H1 (cell line): ENCODE measurements at places on chromosomes 7 and 10. TPM values are rescaled to one million over a fixed set of nuclear protein-coding genes. Genes with fewer than 3 reads are reported as not detected.

DNA sequence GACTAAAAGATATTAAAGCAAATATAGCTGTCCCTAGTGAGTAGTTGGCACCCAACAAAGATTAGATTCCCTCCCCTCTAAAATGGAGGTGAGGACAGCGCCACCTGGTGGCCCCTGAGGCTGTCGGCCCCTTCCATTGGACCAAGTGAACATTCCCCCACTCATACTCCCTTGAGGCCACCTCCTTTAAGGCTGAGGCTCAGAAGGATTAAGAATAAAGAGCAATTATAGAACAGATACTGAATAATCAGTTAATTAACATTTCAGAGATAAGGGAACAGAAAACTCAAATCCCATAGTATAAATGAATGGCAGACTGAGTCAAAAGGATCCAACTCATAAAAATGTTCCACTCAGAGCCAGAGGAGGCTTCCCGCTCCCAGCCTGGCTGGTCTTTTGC is 130.4 kb upstream of the GHITM start:
- DNase-seq = peak; percentile 84

DNA sequence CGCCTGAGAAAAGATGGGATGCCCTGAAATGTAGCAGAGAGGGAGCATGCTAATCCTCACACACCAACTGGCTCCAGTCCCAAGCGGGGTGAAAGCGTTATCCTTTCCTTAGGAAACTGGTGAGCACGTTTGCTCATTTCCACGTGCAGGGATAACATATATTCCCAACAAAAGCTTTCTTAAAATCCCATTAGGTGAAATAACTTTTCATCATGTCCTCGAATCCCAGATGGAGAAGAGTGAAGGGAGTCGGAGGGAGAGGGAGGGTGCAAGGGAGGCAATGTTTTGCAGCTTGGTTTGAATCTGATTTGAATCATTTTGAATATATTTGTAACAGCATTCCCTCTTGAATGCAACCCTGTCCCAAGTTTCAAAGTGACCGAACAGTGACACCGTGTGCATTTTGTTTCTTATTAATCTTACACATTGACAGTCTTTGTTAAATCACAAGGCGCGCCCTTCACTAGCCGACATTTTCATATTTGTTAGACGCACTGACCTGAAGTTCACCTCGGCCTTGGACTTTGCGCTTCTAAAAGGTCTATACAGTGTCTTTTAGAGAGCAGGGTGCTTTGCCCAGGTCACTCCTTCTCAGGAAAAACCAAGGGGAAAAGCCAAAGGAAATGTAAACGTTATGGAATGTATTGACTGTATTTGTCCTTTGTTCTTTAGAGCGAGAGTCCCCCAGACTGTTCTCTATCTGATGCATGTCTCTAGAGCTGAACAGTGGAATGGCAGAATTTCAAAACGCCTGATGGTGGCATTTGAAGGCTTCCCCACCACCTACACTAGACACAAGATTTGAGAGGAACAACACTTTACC is 3.1 kb upstream of the HOXA4 start:
- DNase-seq = peak; percentile 38

- no peak for DNase-seq
Observed at GRCh38 chr7:80105701-80106408, 28.8 kb upstream of the GNAI1 start.

Gene PRF1
- not detected in 2 replicates for total RNA-seq

Gene DYNC1I1
- 0.58 and 1.2 TPM in 2 replicates for total RNA-seq
